Activated CD4-positive, alpha-beta T cell treated with anti-CD3 and anti-CD28 coated beads, Interleukin-10, Interleukin-2, amounts not matched to agents 100 ng/mL and 50 ng/mL, durations not matched to agents 16 hours and 8 hours (primary cell): ENCODE measurements at places on chromosomes 3 and 15.
A peak's percentile ranks its signal among the peaks of the same experiment; 100 is the strongest.

GRCh38 chr3:172687501-172687900 lies 23.4 kb downstream of the NCEH1 start:
- no peak for DNase-seq

GRCh38 chr3:182925330-182925943 lies 54.9 kb downstream of the DCUN1D1 start:
- no peak for DNase-seq

DNA sequence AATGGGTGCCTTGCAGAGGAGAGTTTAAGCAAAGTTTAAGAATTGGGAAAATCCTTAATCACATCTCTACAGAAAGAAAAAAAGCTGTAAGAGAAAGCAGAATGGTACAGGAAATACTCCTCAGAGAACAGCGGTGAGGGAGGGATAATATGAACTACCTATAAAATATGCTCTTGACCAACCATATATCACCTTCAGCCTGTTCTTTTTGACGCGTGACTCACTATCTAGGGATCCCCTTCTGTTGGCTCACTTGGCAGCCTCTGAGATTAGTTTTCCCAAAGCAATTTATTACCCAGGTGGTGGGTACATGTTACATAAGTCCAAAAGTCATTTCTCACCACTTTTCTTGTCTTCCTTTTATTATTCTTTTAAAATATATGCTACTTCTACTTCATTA lies 97.7 kb downstream of the CNTN6 start:
- no peak for DNase-seq

GRCh38 chr15:68783226-68784058 lies 37.3 kb downstream of the ANP32A start:
- peak; percentile 53 for DNase-seq

- no peak for DNase-seq
Measured at GRCh38 chr3:62597491-62597890, 224.1 kb upstream of the FEZF2 start.

DNA sequence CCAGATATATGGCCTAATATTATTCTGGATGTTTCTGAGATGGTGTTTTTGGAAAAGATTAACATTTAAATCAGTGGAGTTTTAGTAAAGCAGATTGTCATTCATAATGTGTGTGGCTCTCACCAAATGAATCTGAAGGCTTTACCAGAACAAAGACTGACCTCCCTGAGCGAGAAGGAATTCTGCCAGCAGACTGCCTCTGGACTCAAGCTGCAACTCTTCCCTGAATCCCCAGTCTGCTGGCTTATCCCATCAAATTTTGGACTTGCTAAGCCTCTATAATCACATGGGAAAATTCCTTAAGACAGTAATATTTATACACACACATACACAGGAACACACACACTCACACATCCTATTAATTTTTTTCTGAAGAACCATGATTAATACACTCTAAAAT lies 102.3 kb downstream of the FAM174B start:
- no peak for DNase-seq

GRCh38 chr15:92097474-92098178 lies 244.1 kb downstream of the SLCO3A1 start:
- DNase-seq: peak; percentile 69

GRCh38 chr3:76991165-76991564 lies 48.7 kb upstream of the ROBO2 start:
- DNase-seq: no peak

- DNase-seq: no peak
Measured at GRCh38 chr3:8775181-8775580, 5.8 kb upstream of the OXTR start.

DNA sequence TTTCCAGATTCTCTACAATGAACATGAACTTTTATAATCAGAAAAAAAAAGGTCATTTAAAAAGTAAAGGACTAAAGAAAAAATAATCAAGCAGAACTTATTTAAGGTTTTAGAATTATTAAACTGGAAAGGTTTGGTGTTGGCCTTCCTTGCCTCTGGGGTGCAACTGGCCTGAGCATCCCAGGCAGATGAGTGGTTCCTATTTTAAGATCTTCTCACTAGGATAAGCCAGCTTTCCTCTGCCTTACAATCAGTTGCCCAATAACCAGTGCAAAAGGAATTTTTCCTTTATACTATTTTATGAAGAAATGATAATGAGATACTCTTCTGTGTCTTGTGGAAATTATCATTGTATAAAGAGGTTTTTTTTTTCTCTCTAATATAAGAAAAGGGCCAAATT lies 56.6 kb downstream of the SEC22A start:
- DNase-seq: no peak

DNA sequence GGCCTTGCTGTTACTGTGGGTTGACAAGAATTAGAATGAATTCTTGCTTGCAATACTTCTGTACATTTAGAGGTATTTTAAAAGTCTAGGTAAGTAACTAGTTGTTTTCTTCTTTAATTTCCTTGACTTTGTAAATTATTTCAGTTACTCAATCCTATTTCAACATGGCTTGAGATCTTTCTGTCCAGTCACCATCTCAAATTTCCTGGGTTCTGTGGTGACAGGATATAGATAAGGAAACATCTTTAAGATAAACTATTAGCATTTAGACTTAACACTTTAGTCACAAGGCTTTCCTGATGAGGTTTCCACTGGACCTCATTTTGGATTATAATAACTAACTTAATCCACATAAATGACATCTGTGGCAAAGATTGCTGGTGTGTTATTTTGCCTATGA lies 195.9 kb upstream of the DPH6 start:
- no peak for DNase-seq

DNA sequence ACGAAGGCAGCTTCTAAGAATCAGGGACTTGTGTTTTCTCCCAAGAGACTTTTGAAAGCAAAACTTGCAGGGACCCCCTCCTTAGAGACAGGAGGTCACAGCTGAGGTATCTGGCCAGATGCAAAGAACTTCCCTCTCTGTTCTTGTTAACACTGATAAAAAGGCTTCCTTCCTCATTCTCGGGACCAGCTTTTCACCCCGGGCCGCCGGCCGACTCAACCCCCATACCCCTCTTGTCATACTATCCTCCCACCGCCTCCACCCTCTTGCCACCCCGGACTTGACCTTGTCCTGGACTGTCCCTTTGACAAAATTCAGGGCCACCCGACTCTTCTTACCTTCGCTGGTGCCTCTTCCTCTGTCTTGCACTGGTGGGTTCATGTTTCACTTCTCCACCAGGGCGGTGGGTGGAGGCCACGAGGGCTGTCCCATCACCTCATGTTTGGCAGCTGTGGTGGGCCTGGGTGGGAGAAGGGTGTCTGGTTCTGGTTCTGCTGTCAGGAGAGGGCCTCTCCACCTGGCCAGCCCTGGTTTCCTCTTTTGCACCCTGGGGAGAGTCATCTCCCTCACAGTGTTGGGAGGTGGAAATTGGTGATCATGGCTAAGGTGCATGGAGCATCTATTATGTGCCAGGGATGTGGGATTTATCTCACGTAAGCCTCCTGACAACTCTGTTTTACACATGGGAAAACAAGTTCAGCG lies 32.5 kb downstream of the BHLHE40 start:
- no peak for DNase-seq

DNA sequence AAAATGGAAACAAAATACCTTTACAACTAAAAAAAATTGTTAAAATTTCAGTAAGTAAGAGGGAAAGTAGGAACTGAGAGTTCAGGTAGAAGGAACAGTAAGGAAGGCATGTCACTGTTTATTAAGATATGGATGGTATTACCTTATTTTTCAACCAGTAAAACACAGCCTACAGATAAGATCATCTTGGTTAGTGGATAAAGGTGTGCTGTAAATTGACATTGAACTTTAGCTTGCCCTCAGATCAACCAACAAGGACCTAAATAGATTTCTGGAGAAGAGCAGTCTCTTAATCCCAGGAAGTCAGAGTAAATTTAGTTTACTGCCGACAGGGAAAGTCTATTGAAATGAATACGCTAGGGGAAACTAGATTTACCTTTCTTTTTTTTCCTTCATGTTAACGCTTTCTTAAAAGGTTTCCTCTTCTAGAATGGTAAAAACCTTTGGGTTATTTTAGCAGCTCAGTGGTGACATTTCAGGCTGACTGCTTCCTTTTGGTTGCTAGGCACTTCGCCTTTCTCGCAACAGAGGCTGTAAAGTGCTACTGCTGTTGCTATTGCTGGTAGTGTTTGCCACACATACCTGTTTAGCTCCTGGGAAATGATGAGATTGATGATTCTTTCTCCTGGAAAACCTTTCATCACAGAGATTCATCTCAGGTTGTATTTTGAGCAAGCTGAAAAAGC lies 12.9 kb downstream of the DZIP3 start:
- peak; percentile 17 for DNase-seq

DNA sequence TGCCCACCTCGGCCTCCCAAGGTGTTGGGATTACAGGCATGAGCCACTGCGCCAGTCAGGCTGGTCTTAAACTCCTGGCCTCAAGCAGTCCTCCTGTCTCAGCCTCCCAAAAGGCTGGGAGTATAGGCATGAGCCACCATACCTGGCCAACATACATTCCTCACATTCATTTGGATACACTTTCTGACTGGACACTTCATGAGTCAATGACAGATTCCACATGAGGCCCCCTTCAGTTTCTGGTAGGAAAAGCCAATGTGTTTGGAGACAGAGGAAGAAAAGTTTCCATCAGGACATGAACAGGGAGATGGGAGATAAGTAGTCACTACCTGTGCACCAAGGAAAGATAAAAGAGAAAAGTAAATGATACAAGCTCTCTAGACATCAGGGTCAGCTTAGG lies 49.4 kb upstream of the GSK3B start:
- DNase-seq: no peak

DNA sequence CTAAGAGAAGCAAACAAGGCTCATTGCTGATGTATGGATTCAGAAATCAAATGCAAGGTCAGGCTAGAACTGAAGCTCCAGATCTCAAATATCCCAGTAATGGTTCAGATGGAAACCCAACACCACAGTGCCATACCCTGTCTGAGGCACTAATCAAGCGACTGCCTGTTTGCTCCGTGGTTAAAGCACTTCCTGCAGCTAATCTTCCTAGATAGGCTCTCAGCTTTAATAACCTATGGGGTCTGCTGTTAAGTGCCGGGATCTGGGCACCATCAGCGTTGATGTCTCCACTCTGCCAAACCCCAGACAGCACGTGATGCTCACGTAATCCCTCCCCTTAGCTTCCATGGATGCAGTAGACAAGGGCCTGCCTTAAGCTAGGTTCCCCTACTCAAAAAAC lies 262.6 kb downstream of the MECOM start:
- no peak for DNase-seq
